Spleen (tissue), 13 donors: ENCODE measurements at places on chromosomes 13 and 19.
A peak's percentile ranks its signal among the peaks of the same experiment; 100 is the strongest.

DNA sequence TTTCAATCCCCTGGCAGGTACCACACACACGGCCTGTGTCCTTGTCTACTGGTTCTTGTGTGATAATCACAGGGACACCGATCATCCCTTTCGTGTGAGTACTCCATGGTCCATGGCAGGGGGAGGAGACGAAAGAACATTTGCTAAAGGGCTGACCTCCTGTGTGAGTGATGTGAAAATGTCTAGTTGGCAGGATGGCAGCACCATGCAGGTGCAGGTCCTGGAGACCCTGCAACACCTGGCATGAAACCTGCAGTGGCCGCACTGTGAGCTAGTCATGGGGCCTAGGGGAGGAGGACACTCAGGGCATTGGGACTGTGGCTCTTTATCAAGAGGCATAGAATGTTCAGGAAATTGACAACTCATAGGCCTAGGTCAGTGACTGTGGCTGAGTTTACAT lies 22.9 kb upstream of the LGALS14 start:
- DNase-seq: no peak

DNA sequence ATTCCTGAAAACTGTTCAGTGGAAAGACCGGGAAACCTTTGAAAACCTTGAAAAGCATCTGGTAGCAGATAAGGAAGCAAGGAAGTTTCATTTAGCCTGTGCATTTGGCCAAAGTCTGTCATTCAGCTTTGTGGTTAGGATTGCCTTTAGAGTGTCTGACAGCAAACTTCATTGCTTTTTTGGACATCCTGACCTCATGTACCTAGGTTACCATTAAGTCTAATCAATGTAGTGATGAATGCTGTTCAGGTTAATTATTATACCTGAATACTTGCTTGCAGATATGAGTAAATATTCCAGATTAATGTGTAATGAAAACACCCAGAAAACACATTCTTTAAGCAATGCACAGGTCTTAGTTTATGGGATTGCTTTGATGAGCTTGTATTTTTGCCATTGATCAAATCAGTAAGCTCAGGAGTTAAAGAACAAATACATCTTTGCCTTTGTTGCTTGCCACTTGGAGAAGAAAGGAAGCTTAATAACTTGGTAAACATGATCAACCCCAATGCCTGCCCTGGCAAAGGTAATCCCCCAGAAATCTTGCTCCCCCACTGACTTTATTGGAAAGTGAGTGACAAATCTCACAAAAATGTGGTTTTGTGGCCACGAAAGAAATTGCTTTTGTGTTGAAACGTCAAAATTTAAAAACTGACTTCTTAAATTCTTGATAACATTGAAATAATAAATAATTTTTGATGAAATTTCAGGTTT lies 87.4 kb downstream of the SLC15A1 start:
- DNase-seq: no peak

- DNase-seq: no peak
These were observed 23.4 kb downstream of the DPRX start for GRCh38 chr19:53655042-53655665.

GRCh38 chr13:65125236-65125635 lies 2104.9 kb downstream of the PCDH9 start:
- DNase-seq: no peak

DNA sequence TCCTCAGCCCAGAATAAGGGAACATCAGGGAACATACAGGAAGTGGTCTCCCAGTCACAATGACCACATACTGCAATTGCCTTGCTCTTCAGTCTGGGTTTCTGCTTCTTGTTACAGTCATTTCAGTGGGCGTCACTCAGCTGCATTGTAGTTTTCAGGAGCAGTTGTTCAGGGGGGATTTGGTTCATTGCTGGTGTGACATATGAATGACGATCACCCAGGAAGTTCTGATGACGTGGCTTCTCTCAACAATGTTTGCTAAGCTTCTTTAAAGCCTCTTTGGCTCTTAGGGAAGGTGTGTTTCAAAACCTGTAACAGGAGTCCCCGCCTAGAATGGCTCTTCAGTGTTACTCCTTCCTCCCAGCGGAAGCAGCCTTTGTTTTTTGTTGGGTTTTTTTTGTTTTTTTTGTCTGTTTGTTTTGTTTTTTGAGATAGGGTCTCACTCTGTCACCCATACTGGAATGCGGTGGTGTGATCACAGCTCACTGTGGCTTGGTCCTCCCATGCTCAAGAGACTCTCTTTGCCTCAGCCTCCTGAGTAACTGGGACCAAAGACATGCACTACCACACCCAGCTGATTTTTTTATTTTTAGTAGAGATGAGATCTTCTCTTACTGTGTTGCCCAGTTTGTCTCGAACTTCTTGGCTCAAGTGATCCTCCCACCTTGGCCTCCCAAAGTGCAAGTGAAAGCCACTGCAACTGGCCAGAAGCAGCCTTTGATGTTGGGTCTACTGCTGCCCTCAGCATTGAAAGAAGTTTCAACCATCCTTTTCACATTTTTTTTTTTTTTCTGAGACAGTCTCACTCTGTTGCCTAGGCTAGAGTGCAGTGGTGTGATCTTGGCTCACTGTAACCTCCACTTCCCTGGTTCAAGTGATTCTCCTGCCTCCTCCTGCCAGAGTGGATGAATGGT lies 1.4 kb upstream of the SCEL start:
- no peak for DNase-seq

DNA sequence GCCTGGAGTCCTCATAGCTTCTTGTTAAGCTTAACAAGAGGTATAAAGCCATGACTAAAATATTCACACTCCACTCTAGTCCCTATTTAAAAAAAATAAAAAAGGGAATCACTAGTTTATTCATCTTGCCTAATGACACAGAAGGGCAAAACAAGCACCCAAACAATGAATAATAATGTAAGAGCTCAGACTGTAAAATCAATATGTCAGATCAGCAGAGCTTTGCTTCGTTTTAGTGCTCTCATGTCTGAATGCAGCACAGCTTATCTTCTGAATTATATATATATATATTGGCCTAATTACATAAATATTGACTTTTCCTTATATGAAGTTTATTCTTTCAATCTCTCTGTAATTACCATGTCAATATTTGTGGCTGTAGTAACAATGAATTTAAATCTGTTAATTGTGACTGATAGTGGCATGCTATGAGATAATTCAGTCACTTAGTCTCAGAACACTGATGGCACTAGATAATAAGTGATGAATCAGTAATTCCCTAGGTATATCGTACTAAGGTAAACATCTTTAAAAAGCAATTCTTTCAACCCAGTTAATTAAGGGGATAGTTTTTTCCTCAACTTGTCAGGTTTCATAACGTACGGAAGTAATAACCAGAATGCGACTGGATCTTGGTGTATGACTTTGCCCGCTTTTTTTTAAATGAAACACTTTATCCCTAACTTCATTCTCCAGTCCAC lies 361.9 kb upstream of the GPC6 start:
- DNase-seq: no peak

DNA sequence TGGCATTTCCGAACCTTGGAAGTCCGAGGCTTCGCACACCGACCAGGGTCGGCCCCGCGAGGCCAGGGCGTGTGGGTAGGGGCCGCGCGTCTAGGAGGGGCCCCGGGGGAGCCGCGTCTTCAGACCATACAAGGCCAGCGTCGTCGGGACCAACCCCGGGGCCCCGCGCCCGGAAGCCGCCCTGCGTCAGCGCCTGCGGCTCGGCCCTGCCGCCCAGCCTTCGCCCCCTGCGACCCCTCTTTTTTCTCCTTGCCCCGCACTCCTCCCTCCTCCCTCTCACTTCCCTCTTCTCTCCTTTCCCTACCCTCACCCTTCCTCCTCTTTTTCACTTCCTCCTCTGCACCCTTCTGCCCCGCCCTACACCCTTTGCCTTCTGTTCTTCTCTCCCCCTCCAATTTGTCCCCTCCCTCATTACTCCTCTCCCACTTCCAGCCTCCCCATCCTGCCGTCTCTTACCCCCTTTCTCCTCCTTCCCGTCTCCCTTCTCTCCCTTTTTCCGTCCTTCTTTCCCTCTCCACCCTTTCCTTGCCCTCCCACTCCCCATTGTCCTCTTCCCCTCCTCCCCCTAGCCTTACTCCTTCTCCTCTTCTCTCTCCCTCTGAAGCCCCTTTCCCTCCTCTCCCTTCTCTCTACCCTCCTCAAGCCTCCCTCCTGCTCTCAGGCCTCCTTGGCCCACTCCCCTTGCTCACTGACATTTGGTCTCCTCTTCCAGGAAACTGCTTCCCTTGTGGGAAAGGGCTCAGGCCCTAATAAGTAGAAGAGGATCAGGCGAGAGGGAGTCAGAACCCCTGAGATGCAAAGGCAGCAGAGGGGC lies 2.2 kb upstream of the PLEKHG2 start:
- DNase-seq: peak; percentile 95

GRCh38 chr13:74871369-74872070 lies 610.4 kb downstream of the TBC1D4 start:
- DNase-seq: no peak

DNA sequence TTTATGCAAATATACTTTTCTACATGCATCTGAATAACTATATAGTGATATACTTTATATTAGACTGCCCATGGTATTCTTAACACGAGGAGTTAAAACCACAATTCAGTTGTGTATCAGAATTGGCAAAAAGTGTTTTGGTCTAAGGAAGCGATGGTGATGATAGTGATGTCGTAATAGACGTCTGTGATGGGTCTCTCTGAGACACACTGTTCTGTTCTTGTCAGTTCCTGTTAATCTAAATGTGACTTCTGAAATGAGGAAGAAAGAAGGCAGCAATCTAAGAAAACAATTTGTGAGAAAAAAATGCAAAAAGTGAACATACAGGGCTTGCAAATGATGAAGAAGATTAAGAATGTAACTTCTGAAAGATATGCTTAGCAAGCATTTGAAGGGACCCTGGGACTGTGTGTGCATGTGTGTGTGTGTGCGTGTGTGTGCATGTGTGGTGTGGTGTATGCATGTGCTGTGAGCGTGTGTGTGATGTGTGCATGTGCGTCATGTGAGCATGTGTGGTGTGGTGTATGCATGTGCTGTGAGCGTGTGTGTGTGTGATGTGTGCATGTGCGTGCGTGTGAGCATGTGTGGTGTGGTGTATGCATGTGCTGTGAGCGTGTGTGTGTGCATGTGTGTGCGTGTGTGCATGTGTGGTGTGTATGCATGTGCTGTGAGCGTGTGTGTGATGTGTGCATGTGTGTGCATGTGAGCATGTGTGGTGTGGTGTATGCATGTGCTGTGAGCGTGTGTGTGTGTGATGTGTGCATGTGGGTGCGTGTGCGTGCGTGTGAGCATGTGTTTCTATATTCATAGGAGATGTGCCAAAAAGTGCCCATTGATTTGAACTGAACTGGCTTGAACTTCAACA lies 131.8 kb downstream of the IRS2 start:
- DNase-seq: no peak

DNA sequence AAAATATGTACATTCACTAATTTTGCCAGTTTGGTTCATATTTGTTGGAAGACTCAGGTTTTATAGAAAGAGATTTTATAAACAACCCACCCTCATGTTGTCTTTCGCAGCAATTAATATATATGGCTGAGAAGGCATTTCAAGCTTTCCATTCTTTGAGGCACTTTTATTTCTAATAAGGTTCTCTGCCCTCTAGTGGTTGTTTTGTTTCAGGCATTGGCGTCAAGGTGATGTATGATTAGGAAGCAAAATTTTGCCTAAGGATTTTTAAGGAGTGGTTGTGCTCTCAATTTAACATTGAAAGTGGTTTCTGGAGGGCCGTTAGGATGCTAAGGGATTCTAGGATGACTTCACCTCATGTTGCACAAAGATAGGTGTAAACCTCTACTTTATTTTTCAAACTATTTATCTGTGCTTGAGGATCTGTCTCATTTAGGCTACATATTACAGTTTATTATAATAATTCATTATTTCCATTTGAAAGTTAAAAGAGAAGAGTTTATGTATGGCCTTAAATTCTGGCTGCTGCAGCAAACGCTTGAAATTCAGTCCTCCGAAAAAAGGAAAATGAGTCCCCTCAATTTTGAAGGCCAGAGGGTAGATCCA lies 35.9 kb downstream of the OXGR1 start:
- no peak for DNase-seq

DNA sequence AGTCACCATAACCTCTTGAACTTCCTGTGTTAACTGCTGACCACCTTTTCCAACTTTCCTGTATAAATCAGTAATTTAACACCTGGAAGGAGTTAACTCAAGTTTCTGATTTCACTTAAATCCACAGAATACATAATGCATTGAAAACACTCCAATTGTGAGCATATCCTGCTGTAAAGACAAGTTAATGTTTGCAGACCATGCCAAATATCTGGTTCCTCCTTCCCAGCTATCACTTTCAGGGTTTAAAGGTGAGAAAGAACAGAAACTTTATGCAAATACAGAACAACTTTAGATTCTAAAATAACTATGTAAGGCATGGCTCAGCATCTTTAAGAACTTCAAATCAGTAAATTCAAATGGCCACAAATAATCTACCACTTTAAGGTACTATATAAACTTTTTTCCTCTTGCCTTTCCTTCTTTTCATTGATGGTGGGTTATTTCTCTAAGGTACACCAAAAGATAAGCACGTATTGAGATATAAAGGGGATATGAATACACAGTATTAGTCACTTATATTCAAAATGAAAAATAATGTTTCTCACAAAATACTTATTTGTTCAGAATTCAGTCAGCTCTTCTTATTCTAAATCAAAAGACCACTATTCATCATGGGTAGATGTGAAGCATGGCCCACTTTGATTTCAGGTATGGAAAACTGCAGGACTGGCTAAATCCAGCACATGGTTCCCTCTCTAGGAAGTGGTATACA lies 6.6 kb upstream of the TPTE2 start:
- DNase-seq: no peak

DNA sequence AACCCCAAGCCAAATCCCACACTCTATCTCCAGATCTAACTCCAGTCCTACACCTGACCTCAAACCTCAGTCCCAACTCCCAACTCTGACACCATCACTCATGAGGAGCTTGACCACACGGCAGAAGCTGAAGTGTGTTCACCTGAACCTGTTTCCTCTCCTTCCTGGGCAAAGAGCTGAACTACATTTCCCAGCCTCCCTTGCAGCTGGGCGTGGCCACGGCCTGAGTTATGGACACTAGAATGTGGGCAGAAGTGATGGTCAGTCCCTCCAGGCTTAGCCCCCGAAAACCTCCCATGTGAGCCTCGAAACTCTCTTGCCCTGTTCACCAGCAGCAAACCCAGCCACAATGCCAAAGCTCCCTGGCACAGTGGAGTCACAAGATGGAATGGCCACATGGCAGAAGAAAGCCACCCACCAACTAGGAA lies 19.5 kb upstream of the MEIS3 start:
- no peak for DNase-seq

- DNase-seq: peak; percentile 86
These were observed 13.2 kb downstream of the GADD45B start for GRCh38 chr19:2488942-2489731.

DNA sequence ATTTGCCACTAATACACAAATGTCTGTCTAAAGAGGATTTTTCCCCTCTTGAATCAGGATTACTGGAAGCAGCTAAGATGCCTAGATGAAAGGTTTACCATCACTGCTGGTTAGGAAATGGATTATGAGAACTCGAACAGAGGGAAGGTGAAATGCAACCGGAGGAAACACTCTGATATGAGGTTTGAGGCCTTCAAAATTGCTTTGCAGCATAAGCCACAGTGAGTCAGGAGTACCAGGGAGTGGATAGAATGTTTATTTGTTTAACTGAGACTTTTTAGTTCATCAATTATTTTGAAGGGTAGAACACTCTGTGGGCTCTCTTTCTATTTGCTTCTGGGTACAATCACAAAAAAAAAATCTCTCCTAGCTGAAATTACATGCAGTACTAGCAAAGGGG lies 18.1 kb downstream of the CDADC1 start:
- DNase-seq: no peak

- no peak for DNase-seq
These were observed 406.2 kb downstream of the LIG4 start for GRCh38 chr13:107809125-107809524.
